SJCRH30 (cell line): ENCODE measurements at places on chromosomes 7 and 10. TPM values are rescaled to one million over a fixed set of nuclear protein-coding genes. Genes with fewer than 3 reads are reported as not detected.

- no peaks in the 10 kb centered on the region for H3K4me1 ChIP-seq
- no peak overlapping the region for H3K27ac ChIP-seq
- H3K4me3 ChIP-seq = no peak overlapping the region
- H3K36me3 ChIP-seq = no peaks in the 10 kb centered on the region
- DNase-seq = no peak
These were observed 11.2 kb upstream of the HOXA13 start for GRCh38 chr7:27211084-27211446.

GRCh38 chr10:71585564-71586290 is 133.9 kb downstream of the C10orf105 start:
- no peak for DNase-seq
- no peaks in the 10 kb centered on the region for H3K36me3 ChIP-seq
- H3K27me3 ChIP-seq = no peaks in the 10 kb centered on the region
- no peak overlapping the region for H3K4me3 ChIP-seq

The SLC13A1 gene
- total RNA-seq = 0.03 and 0.14 TPM in 2 replicates

- no peaks in the 10 kb centered on the region for H3K4me1 ChIP-seq
- no peak overlapping the region for H3K27ac ChIP-seq
- no peaks in the 10 kb centered on the region for H3K36me3 ChIP-seq
- no peaks in the 10 kb centered on the region for H3K27me3 ChIP-seq
These were observed 175.1 kb downstream of the SEPTIN7 start for GRCh38 chr7:35975851-35976454.

The MALRD1 gene
- total RNA-seq = not detected in 2 replicates

DNA sequence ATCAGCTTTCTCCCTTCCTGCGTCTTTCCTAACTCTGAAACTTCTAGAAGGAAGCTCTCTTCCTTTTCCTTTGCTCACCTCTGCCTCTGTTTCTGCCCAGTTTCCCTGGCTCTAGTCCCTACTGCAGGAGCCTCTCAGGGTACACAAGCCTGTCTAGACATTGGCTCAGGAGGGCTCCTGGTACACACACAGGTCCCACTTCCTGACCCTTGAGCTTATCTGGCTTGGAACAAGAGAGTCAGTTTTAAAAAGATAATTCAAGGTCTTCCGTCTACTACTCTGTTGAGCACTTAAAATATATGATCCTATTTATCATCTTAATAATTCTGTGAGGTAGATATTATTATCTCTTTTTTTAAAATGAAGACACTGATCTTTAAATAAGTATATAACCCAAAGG is 140.7 kb downstream of the RTKN2 start:
- no peak overlapping the region for H3K4me3 ChIP-seq
- no peaks in the 10 kb centered on the region for H3K4me1 ChIP-seq
- no peaks in the 10 kb centered on the region for H3K36me3 ChIP-seq
- no peaks in the 10 kb centered on the region for H3K27me3 ChIP-seq
- H3K27ac ChIP-seq = no peak overlapping the region

DNA sequence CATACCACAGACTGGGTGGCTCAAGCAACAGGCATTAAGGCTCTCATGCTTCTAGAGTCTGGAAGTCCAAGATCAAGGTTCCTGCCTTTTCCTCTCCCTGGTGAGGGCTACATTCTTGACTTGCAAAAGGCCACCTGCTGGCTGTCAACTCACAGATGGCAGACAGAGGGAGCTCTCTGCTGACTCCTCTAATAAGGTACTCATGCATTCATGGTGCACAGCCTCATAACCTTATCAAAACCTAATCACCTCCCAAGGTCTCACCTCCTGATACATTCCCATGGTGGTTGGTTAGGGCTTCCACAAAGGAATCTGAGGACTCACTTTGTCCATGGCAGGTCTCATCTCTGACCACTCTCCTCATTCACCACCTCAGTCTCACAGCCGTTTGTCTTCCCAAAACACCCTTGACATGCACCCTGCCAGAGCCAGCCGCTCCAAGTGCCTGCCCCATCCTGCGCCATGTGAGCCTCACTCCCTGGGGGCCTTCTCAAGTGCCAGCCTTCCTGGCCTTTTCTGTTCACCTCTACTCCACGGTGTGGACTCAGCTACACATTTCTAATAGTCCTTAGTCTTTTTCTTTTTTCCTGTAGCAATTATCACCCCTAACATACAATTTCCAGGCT is 400.3 kb upstream of the ADARB2 start:
- H3K4me3 ChIP-seq = no peak overlapping the region
- H3K4me1 ChIP-seq = no peaks in the 10 kb centered on the region
- H3K27me3 ChIP-seq = no peaks in the 10 kb centered on the region
- peak; percentile 8 for DNase-seq
- no peak overlapping the region for H3K27ac ChIP-seq

DNA sequence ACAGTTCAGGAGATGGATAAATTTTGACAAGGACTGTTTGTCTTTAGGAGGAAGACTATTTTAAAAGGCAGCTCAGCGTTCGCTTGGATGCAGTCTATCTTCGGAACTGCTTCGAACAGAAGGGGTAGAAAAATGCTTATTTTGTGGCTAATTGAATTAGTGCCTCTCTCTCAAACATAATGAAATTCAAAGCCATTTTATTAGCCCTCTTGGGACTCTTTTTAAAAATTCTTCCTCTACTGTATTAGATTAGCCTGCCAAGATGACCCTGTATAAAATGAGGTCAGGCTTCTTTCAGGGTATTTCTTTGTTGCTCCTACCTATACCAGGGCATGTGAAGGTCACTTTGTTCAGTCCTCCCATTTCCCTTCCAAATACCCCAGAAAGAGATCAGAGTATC is 379.2 kb upstream of the NFE2L3 start:
- no peak for DNase-seq
- no peaks in the 10 kb centered on the region for H3K27me3 ChIP-seq
- no peak overlapping the region for H3K4me3 ChIP-seq

The KCNMA1 gene
- 0.33 and 0.69 TPM in 2 replicates for total RNA-seq

The LAMB4 gene
- not detected in 2 replicates for total RNA-seq

- H3K27ac ChIP-seq = no peak overlapping the region
- H3K4me3 ChIP-seq = no peak overlapping the region
- no peaks in the 10 kb centered on the region; the same call in 1 of the 2 replicates for H3K4me1 ChIP-seq
- DNase-seq = no peak
- H3K36me3 ChIP-seq = no peaks in the 10 kb centered on the region
- H3K27me3 ChIP-seq = no peaks in the 10 kb centered on the region
These were observed 207.6 kb downstream of the FOXP2 start for GRCh38 chr7:114622221-114622620.

The FOXI2 gene
- not detected in 2 replicates for total RNA-seq

The GIMAP1 gene
- total RNA-seq = not detected in 2 replicates

The GPR85 gene
- 13.2 and 15.0 TPM in 2 replicates for total RNA-seq

- no peaks in the 10 kb centered on the region for H3K4me1 ChIP-seq
- H3K4me3 ChIP-seq = no peak overlapping the region
- H3K27me3 ChIP-seq = no peaks in the 10 kb centered on the region
These were observed 135.3 kb upstream of the VIPR2 start for GRCh38 chr7:159280008-159280407.

GRCh38 chr7:35691827-35692307 is 3.1 kb downstream of the HERPUD2 start:
- no peak overlapping the region for H3K4me3 ChIP-seq
- H3K36me3 ChIP-seq = peaks cover 9% of the 10 kb centered on the region
- DNase-seq = no peak
- no peaks in the 10 kb centered on the region for H3K27me3 ChIP-seq
- no peak overlapping the region for H3K27ac ChIP-seq

GRCh38 chr10:129525401-129525801 is 58.4 kb downstream of the MGMT start:
- H3K4me1 ChIP-seq = no peaks in the 10 kb centered on the region
- H3K27me3 ChIP-seq = no peaks in the 10 kb centered on the region
- H3K36me3 ChIP-seq = no peaks in the 10 kb centered on the region
- H3K27ac ChIP-seq = no peak overlapping the region
- H3K4me3 ChIP-seq = no peak overlapping the region

DNA sequence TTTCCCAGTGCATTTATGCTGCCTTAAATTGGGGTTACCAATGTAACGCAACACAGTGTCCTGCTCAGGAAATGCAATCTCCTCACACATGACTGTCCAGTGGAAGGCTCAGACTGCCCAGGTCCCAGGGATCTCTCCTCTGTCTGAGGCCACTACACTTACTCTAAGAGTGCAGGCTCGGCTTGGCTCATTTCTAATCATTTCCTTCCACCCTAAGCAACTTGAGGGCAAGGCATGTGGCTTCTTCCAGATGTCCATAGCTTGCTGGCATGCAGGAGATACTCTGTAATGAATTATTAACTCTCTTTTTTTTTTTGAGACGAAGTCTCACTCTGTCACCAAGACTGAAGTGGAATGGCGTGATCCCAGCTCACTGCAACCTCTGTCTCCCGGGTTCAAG is 23.7 kb downstream of the PLAC9 start:
- no peak overlapping the region for H3K27ac ChIP-seq
- peaks cover 4% of the 10 kb centered on the region; the same call in 1 of the 2 replicates for H3K36me3 ChIP-seq
- no peaks in the 10 kb centered on the region for H3K27me3 ChIP-seq
- peaks cover 18% of the 10 kb centered on the region for H3K4me1 ChIP-seq
- no peak for DNase-seq

The KLF14 gene
- total RNA-seq = 1.2 and 1.6 TPM in 2 replicates

GRCh38 chr10:71216751-71217265 is 4.4 kb downstream of the UNC5B start:
- no peaks in the 10 kb centered on the region for H3K4me1 ChIP-seq
- H3K27me3 ChIP-seq = no peaks in the 10 kb centered on the region; the same call in 1 of the 2 replicates
- H3K36me3 ChIP-seq = no peaks in the 10 kb centered on the region
- H3K27ac ChIP-seq = no peak overlapping the region
- H3K4me3 ChIP-seq = no peak overlapping the region

The STEAP2 gene
- 0.08 and 0.10 TPM in 2 replicates for total RNA-seq

The OR2A12 gene
- not detected in 2 replicates for total RNA-seq

DNA sequence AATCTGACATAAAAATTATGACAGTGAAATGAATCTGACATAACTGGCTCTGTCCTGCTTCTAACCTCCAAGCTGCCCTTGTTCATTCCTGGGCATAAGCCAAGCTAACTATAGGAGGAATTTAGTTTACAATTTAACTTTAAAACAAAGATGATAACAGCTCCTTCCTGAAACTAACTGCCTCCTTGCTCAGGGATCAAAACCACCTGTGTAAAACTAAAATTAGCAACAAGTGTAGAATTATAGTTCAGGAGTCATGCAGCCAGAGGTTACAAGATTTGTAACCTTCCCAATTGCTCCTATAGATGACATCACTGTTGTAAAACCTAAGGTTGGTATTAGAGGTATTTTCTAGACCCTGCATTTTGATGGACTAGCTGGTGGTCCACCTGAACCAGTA is 256.4 kb upstream of the POM121L12 start:
- H3K27ac ChIP-seq = no peak overlapping the region
- no peak overlapping the region for H3K4me3 ChIP-seq
- H3K36me3 ChIP-seq = no peaks in the 10 kb centered on the region

The TMEM225B gene
- total RNA-seq = 0.32 and 0.61 TPM in 2 replicates

DNA sequence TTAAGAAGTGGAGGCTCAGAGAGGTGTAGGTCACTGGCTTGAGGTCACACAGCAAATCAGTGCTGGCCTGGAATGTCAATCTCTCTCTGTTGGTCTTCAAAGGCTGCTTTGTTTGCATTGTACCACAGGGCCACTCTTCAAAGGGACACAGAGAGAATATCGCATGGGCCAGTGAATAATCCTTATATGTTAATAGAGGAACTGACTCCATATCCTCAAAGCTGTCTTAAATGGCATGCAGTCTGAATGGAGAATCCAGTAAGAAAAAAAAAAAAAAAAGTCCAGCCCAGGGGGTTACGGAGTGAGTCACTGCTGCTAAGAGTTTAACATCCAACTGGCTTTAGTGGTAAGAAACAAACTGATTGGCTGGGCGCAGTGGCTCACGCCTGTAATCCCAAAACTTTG is 54.1 kb downstream of the NRAP start:
- H3K4me1 ChIP-seq = no peaks in the 10 kb centered on the region; the same call in 1 of the 2 replicates
- no peaks in the 10 kb centered on the region for H3K36me3 ChIP-seq
- no peak overlapping the region for H3K27ac ChIP-seq
- no peak overlapping the region for H3K4me3 ChIP-seq

GRCh38 chr10:18689498-18689897 is 30.3 kb downstream of the ARL5B start:
- H3K4me3 ChIP-seq = no peak overlapping the region
- no peak overlapping the region for H3K27ac ChIP-seq
- no peaks in the 10 kb centered on the region for H3K27me3 ChIP-seq
- peak; percentile 10 for DNase-seq
- H3K4me1 ChIP-seq = no peaks in the 10 kb centered on the region
- H3K36me3 ChIP-seq = no peaks in the 10 kb centered on the region

- no peak overlapping the region for H3K4me3 ChIP-seq
- no peaks in the 10 kb centered on the region for H3K27me3 ChIP-seq
- H3K36me3 ChIP-seq = no peaks in the 10 kb centered on the region
- H3K27ac ChIP-seq = no peak overlapping the region
- no peak for DNase-seq
These were observed 202.4 kb upstream of the NEBL start for GRCh38 chr10:21099291-21100062.
